ENCODE measurements at places on chromosomes 11 and 22.
A peak's percentile ranks its signal among the peaks of the same experiment; 100 is the strongest.

DNA sequence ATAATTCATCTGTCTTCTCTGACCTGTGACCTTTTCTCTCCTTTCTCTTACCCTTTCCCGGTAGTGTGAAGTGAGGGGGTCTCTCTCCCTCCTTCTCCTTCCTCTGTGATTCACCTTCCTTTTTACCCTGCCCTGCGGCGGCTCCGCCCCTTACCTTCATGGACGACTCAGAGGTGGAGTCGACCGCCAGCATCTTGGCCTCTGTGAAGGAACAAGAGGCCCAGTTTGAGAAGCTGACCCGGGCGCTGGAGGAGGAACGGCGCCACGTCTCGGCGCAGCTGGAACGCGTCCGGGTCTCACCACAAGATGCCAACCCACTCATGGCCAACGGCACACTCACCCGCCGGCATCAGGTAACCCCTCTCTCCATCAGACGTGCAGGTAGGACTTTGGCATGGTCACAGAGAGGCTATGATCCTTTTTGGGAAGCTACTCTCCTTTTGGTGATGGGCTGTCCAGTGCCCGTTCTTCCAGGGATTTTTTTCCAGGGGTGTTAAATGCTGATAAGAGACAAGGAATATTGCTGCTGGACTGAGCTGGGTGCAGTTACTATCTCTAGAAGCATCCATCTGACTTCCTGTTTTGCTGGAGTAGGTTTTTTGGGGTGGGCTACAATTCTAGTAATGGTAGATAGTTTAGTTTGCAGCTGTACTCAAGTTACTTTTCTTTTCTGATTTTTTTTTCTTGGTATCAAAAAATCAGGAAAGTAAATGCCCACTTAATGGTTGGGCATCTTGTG lies 29.9 kb downstream of the CTNND1 start:
- DNase-seq: no peak

DNA sequence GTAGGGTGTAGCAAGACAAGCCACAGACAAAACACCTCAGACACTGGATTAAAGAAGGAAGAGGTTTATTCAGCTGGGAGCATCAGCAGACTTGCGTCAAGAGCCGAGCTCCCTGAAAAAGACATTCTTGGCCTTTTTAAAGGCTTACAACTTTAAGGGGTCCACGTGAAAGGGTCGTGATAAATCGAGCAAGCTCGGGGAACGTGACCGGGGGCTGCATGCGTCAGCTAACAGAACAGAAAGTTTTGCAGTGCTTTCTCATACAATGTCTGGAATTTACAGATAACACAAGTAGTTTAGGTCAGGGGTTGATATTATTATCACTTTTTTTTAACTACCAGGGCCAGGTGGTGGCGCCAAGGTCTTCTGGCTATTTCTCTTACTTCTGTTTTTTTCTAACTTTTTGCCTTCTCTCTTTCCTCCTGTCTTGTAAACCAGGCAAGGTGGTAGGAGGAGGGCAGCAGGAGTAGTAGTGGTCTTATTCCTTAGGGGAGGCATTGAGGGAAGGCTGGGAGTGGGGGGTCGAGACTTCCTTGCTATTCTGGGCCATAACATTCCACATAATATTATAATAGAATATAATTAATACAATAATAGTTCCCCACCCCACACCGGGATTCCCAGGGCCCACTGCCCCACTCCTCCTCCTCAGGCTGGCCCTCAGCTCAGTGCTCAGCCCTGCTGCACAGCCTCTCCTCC lies 587 bp upstream of the ALDH3B1 start:
- DNase-seq: no peak

GRCh38 chr22:40002935-40003715 lies 8.4 kb downstream of the FAM83F start:
- DNase-seq: no peak

DNA sequence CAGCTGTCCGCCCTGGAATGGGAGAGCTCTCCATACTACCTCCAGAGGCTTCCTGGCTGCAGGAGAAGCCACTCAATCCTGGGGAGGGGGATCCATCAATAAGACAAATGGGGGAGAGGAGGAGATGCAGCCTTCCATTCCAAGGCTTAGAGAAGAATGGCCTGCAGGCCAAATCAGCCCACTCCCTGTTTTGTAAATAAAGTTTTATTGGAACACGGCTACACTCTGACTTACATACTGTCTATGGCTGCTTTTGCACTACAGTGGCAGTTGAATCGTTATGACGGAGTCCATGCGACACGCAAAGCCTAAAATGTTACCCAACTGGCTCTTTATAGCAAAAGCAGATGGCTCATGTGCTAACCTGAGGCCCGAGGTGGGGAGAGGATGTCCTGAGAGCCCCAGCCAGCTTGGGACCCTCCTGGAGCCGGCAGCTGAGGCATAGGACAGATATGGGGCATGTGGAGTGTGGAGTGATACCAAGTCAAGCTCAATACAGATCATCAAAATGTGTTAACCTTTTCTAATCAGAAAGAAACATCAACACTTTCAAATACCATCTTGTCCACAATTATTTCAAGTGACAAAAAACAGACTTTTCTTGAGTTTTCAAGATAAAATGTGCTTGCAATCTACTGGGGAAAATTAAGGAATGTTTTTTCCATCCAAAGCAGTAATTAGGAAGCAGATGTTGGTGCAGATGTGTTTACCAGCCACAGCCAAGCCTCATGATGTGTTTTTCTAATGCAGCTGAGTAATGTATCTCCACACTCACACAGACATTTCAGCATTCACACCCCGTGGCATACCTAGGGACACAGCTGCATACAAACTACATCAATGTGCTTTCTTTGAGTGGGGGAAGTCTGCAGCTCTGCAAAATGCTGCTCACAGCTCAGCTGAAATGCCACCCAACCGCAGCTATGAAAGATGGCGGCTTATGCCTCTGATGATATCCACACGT lies 181.6 kb downstream of the SHANK2 start:
- DNase-seq: no peak

DNA sequence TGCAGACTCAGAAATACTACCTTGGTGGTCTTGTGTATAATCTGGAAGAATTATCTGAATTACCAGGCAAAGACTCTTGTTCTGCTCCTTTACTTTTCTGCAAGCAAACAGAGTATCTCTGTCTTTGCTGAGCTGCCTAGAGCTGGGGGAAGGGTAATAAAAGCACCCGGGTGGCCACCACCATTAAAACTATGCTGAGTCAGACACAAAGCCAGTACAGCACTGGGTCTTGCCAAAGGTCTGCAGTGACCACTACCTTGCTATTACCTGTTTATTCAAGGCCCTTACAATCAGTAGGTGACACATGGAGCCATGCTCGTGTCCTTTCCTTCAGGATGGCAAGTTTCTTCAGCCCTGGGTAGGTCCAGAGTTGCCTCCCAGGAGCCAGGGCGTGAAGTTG lies 420.6 kb upstream of the CNTN5 start:
- no peak for DNase-seq

GRCh38 chr11:38191101-38191500 lies 1593.1 kb upstream of the RAG2 start:
- no peak for DNase-seq

GRCh38 chr11:99370549-99371216 lies 349.9 kb downstream of the CNTN5 start:
- DNase-seq: no peak

DNA sequence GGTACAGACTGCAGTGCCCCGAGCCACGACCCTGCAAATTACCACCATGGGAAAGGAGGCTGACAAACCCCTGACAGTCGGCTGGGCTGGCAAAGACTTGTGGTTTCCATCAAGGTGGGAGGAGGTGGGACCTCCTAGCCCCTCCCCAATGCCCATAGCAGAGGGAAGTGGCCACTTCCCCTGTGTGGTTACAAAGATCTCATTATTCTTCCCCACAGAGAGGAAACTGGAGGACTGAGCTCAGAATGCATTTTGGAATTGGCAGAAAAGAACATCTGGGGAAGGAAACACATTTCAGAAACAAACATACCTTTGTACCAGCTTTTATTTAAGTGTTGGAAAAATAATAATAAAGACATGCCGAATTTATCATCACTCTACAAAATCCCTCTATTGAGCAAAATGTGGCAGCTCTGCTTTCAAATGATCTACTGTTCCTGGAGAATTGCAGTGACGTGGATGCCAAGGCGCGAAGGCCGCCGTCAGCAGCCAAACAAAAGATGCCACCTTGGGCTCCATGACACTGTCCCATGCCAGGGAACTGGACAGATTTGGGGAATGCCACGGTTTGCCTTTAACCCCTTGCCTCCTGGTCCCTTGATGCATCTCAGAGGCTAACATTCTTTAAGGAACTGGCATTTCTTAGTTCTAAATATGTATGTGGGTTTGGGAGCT lies 169.6 kb downstream of the CRYBB2 start:
- DNase-seq: no peak

- DNase-seq: no peak
Measured at GRCh38 chr11:131486100-131486499, 115.7 kb downstream of the NTM start.

GRCh38 chr11:12862696-12863469 lies 146.2 kb upstream of the RASSF10 start:
- DNase-seq: no peak

- no peak for DNase-seq
Measured at GRCh38 chr11:7251836-7252682, at the start of gene SYT9. TSS of gene SYT9 (plus strand) at chr11:7251904. CDS start at chr11:7252187, 283 bp downstream.

GRCh38 chr11:36565031-36565610 lies 2.7 kb upstream of the RAG1 start:
- DNase-seq: no peak

GRCh38 chr11:23759489-23759888 lies 737.4 kb upstream of the LUZP2 start:
- no peak for DNase-seq

- no peak for DNase-seq
Measured at GRCh38 chr11:35274909-35275785, 136.2 kb downstream of the CD44 start.

DNA sequence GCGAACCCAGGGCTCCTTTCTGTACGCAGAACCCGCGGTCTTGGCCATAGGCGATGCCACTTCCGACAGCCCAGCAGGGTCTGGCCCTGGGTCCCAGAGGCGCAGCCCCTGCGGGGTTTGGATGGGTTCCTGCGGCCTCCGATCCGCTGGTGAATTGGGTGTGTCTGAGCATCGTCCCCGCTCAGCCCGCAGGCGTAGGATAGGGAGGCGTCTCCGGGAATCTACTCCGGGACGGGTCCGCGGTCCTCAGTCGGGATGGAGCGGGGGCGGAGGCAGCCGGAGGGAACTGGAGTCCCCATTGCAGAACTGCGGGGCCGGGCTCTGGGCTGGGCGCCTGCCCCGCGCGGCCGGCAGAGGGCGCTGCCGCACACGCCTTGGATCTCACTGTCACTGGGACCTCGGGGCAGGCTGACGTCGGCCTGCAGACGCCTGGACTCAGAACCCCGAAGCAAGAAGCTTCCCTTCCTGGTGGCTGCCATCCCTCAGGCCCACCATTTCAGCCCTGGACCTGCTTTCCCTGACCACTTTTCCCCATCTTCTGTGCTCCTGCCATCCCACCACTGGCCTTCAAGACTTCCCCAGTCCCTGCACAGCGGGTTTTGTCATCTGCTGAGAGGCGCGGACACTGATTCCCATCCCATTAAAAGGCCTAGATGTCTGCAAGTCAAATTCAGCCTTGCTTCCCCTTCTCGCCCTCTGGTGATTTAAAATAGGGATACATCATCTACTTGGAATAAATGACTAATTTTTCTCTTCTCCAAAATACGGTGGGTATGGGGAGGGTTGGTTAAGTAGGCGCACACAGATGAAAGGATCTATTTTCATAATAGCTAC lies 38.3 kb upstream of the CREB3L1 start:
- DNase-seq: peak; percentile 85

DNA sequence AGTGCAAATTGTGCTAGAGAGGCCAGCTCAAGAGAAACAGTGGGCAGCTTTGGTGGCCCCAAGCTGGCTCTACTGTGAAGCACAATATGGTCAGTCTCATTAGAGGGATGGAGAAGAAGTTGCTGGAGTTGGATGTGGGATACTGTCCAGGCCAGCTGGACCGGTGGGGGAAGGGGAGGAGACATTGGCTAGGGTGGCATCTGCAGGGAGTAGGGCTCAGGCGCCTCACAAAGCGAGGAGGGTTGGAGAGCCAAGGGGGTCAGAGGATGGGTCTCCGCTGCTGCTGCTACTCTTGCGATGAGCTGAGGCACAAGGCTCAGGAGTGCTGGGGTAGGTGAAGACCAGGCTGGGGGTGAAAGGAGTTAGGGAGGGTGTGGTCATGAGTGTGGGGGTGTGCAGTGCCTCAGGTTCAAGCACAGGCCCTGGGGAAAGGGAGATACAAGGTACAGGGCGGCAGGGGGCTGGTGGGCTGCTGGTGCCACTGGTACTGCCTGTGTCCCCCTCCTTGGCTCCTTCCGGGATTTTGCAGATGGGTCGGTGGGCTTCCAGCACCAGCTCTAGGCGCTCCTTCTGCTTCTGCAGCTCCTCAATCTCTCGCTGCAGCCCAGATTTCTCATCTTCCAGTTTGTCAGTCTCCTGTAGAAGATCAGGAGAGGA lies 2.3 kb downstream of the CCDC85B start:
- no peak for DNase-seq

GRCh38 chr11:2673871-2674471 lies 25.8 kb downstream of the KCNQ1OT1 start:
- no peak for DNase-seq

- no peak for DNase-seq
Measured at GRCh38 chr11:112996994-112997393, 35.8 kb downstream of the NCAM1 start.

DNA sequence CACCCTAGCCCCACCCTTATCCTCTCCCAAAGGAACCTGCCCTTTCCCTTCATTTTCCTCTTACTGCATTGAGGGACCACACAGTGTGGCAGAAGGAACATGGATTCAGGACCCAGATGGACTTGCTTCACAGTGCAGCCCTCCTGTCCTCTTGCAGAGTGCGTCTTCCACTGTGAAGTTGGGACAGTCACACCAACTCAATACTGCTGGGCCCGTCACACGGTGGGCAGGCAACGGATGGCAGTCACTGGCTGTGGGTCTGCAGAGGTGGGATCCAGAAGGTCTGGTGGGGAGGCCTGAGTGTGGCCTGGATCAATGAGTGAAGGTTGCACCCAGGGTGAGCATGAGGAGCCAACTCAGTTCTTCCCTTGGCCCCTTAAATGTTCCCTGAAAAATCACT lies 129.9 kb upstream of the B3GAT1 start:
- DNase-seq: no peak

DNA sequence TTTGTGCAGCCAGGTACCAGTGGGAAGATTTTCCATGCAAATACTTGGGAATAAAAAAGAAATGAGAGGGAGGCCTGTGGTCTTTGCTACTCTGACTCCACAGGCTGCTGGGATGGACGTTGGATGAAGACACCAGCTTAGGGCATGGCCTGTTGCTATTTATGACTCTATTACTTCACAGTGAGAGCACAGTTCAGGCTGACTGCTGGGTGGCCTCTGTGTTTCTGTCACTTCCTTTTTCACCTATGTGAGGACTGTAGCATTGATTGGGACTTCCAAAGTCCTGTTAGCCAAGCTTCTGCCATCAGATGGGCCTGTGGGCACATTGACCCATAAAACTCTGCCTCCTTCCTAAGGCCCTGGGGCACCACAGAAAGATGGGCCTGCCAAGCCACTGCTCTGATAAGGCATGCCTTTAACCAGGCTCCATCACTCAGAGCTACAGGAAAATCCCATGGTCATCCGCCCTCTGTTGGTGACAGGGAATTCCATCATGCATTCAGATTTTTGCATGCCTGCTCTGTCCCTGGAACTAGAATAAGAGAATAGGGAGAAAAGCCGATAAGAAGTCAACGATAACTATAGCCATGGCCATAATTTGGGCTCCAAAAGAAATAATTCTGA lies 64.6 kb downstream of the KCNJ1 start:
- DNase-seq: no peak

- DNase-seq: no peak
Measured at GRCh38 chr22:23204541-23205157, 24.3 kb downstream of the BCR start.

Measured in D721Med (cell line).